NCI-H1930 (cell line): ENCODE measurements at places on chromosomes 4 and X.

GRCh38 chr4:11165052-11165451 is 263.6 kb downstream of the HS3ST1 start:
- no peak for DNase-seq

GRCh38 chrX:101290957-101291603 is at the start of gene TAF7L:
Gene TAF7L, minus strand, starts transcription at chrX:101291334. Its CDS starts 3,791 bp downstream, at chrX:101287543.
- no peak for DNase-seq

DNA sequence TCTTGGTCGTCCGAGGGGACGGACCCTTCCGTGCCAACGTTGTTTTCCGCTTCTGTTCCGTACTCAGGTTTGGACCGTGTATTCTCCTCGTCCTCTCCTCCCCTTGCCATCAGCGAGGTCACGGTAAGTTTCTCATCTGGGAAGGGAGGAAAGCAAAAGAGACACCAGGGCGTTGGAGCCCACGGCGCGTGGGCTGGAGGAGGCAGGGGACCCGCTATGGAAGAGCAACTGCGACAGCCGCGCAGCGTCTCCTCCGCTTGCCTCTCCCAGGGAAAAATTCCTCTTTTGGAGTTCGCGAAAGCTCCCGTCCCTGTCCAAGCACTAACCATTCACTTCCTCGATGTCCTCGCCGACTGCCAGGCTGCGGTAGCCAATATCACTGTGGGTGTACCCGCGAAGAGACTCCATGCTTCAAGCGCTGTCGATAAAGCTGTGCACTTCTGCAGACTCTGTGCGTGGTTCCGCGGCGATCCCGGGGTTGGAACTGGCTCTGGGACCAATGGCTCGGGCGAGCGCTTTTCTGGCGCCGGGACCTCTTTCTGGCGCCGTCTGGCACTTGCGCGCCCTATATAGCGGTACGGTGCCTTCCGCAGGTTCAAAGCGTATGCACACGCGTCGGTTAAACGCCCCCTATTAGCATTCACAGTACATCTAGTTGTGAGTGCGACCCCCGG is at the start of gene ESX1:
TSS of gene ESX1 (minus strand) at position 492 of the 674 bp plus-strand sequence. CDS start at position 408, 84 bp downstream.
- no peak for DNase-seq

DNA sequence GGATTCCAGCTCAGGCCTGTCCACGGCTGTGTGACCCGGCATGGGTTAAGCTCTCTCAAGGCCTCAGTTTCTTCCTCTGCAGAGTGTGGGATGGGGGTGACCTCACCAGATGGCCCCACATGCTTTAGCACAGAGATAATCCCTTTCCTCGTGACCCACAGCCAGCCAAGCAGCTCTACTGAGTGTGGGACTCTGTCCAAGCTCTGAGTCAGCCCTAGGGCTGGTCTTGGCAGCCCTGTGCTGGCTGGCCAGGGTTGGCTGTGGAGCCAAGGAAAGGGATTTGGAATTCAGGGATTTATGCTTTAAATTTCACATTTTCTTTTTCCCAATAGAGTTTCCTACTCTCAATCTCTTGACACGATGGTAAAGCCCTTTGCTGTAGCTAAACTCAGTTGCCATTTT is 19.7 kb upstream of the SPON2 start:
- no peak for DNase-seq

- no peak for DNase-seq
Measured at GRCh38 chr4:175330236-175330635, 412.1 kb downstream of the ADAM29 start.

- no peak for DNase-seq
Measured at GRCh38 chr4:152485726-152486276, 50.1 kb downstream of the FBXW7 start.

DNA sequence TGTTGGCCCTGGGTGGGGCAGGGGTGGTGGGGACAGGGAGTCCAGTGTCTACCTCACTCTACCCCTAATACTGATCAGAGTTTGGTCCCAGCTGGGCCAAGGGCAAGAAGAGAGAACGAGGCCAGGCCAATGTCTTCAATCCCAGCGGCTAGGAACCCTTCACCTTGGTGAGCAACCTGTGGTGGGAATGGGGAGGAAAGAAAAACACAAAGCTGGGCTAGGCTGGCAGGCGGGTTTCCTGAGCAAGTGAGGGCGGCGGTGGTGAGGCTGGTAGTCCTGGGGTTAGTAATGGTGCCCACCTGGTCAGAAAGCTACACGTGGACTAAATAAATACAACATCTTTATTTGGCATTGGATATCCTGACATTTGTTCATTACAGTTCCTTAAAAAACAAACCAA is 5.6 kb downstream of the PQBP1 start:
- no peak for DNase-seq

DNA sequence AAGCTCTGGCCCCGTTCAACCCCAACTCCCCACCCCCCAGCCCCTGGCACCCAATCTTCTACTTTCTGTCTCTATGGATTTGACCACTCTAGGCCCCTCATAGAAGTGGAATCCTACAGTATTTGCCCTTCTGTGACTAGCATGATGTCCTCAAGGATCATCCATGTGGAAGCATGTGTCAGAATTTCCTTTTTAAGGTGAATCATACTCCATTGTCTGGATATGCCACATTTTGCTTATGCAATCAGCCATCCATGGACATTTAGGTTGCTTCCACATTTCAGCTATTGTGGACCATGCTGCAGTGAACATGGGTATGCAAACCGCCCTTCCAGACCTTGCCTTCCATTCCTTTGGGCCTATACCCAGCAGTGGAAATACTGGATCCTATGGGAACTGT is 15.5 kb downstream of the CCNQ start:
- DNase-seq, result no peak

DNA sequence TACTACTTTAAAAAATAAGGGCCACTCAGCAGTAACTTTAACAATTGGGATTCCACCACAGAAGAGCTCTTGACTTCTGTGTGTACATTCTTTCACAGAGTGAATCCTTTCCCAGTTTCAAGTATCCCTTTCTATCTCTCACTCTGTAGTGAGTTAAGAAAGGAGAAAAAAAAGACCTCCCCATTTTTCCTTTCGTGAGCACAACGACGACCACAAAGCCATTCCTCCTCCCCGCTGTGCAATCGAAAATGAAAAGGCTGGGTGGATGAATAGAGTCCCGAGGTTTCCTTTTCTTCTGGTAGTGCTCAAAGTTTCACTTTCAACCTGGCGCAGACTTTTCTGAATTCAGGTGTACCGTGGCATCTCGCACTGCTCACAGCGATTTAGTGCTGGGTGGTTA is 58.0 kb downstream of the TAB3 start:
- DNase-seq, result no peak

DNA sequence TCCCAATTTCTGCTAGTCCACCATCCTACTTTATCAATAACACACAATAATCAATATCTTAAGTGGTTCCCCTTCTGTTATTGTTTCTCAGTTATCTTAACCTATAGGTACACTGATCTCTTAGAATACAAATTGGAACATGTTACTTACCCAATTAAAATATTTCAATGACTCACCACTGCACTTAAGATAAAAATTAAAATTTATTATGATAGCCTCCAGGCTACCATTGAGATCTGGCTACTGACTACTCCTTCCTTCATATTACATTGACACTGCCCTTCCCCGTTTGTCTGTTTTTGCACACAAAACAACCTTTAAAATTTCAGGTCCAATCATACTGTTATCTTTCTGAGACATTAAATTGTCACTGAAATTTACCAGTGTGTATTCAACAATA is 1074.7 kb downstream of the ADGRL3 start:
- no peak for DNase-seq

GRCh38 chrX:39214387-39215126 is 413.3 kb downstream of the MID1IP1 start:
- DNase-seq, result no peak

DNA sequence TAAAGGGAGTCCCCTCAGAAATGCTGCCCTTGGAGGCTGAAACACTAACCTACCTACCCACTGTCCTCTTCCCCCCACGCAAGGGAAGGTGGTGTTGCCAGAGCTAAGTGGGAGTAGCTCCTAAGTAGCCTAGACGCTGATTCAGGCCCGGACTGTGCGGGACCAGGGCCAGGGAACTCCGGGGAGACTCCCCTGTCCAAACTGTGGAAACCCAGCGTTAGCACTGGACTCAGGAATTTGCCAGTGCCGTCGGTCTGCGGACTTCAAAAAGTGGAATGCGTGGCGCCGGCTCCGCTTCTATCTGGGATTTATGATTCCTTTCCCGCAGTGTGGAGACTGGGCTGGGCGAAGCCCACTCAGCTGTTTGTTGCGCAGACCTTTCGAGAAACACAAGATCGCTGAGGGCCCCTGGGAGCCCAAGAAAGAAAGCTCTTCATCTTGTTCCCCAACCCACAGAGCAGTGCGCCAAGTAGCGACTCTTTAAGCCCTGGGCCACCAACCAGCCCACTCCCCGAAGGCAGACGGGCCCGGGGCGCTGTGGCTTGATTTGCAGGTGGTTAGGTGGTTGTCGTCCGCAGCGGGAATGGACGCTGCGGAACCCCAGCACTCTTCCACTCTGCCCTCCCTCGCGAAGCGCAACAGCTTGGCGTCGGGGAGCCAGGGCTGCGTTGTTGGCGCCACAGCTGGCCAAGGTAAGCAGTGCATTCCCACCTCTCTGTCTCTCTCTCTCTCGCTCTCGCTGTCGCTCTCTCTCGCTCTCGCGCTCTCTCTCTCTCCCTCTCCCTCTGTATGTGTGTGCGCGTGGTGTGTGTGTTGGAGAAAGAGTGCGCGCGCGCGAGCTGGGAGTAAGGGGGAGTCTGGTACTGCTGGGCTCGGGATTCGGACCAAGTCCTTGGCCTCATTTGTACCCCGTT is 2.0 kb downstream of the TMEM255A start:
- DNase-seq, result peak; percentile 57

- no peak for DNase-seq
Measured at GRCh38 chr4:41012293-41012692, 202.0 kb downstream of the APBB2 start.

DNA sequence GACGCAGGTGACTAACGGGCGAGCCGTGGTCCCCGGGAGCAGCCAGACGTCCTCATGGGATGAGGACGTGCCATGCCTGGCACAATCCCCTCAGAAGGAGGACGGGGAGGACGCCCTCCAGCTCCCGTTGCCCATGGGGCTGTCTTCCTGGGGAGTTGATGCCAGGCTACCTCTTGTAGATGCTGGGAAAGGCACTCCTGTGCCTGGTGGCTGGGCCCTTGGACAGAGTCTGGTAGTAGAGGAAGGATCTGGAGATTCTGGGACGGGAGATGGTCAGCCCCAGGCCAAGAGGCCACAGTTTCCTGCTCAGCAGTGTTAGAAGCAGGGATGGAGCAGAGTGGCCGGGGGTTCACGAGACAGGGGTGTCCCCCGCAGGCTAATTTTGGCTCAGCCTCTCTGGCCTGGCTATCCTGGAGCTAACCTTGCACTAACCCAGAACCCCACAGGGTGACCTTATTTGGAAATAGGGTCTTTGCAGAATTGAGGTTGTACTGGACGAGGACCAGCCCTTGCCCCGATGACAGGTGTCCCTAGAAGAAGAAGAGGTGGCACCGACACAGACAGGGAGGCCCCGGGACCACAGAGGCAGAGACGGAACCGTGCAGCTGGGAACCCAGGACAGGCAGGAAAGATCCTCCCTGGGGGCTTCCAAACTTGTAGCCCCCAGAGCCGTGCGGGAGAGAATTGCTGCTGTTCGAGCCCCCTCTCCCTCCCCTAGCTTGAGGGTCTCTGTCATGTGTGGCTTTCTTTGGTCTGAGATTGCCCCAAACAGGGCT is 50.1 kb upstream of the ADRA2C start:
- DNase-seq, result no peak

DNA sequence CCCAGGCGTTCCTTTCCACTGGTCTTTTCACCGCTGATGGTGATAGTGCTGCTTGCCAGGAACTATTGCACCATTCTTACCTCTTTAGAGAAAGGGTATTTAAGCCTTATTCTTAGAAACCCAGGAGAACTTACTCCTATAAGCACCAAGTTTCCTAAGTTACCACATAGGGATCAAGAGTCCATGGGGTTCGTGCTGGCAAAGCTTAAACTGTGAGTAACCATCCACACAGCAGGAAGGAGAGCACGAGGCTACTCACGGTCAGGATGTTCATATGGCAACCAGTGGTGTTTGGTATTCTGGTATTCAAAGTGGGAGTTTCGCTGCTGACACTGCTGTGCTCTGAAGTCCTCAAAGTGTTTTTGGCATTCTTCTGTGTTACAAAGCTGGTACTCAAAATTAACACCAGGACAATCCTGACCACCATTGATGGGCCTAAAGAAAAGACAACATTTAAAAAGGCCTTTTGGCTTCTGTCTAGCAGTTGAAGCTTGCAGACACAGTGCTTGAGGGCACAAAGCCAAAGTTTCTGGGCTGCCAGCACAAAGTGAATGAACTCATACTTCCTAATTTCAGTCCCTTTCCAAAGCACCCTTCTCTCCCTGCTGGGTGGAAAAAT is 256.9 kb downstream of the ADAMTS3 start:
- no peak for DNase-seq

DNA sequence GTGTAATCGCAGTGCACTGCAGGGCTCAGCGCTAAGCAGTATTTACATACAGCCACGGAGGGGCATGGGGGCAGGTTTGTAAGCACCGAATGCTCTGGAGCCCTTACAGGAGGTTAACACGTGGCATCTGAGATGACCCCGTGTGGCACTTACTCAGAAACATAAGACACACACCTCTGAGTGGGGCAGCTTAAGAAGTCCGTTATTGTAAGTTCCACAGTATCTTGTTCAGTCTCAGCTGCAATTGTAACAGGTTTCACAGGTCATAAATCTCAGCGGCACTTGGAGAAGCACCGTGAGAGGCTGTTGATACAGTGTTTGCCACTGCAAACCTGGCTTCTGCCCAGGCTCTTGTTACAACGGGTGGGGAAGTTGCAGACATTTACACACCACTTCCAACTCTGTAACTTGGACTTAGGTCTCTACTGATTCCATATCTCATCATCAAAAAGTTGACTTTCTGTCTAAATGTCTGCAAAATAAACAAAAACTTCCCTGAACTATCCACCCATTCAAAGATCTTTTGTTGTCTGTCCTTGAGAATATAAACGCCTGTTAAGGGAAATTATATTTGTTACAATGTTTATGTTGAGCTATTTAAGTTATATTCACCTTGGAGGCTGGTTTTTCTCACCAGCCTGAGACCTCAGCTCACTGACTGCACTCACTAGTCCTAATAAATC is 10.3 kb downstream of the CPLX1 start:
- no peak for DNase-seq

- no peak for DNase-seq
Measured at GRCh38 chrX:40908857-40909475, 173.6 kb upstream of the MED14 start.

DNA sequence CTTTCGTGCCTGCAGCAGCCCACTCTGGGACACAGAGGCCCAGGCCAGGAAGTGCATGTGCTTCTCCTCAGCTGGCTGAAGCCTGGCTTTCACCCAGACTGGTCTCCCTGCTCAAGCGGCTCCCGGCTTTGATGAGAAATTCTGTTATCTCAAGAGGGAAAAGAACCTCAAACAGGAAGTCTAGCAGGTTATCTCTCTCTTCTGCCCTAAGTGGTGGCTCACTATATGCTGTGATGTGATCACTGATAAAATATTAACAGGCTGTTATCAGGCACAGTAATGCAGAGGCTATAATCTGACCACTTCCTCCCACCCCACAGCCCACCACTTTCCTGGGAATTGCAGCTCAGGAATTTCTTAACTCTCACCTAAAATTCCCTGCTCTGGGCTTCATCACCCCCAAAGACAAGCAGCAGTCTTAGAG is 13.3 kb downstream of the CLDN2 start:
- no peak for DNase-seq
